ENCODE measurements at places on chromosomes 16 and 17.

GRCh38 chr16:29789775-29790182 is 772 bp upstream of the KIF22 start:
- DNase-seq: no peak

- no peak for DNase-seq
Measured at GRCh38 chr16:55035956-55036355, 105.3 kb downstream of the IRX5 start.

DNA sequence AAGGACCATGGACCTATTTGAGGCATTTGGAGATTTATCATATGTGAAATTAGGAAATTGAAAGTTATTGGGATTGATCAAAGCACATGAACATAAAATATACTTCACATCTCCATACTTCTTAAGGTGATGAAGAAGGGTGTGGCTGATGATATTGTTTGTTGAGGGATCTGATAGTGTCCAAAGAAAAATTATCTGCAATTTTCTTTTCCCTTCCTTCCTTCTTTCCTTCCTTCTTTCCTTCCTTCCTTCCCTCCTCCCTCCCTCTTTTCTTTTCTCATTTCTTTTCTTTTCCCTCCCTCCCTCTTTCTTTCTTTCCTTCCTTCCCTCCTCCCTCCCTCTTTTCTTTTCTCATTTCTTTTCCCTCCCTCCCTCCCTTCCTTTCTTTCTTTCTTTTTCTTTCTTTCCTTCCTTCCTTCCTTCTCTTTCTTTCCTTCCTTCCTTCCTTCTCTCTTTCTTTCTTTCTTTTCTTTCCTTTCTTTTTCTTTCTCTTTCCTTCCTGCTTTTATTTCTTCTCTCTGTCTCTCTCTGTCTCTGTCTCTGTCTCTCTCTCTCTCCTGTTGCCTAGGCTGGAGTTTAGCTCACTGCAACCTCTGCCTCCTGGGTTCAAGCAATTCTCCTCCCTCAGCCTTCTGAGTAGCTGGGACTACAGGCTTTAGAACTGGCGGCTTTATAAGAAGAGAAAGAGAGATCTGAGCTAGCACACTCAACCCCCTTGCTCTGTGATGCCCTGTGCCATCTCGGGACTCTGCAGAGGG is 20.9 kb upstream of the ITPRIPL2 start:
- no peak for DNase-seq

DNA sequence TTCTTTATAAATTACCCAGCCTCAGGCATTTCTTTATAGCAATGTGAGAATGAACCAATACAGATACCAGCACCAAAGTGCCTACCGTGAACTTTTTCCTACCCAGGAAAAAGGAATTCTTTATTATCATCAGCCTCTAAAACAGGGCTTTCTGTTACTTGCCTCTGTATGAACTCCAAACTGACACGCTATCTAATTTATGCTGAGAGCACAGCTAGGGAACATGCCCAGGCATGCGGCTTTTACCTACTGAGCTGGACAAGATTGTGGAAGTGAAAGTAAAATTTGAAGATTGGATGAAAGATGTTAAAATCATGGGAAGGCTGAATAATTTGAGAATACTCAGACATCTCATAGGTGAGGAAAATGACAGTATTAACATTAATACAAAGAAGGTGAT is 24.4 kb upstream of the ADCY9 start:
- no peak for DNase-seq

- no peak for DNase-seq
Measured at GRCh38 chr17:16886655-16887322, 85.1 kb downstream of the TNFRSF13B start.

- no peak for DNase-seq
Measured at GRCh38 chr17:51850201-51850600, 308.3 kb downstream of the CA10 start.

DNA sequence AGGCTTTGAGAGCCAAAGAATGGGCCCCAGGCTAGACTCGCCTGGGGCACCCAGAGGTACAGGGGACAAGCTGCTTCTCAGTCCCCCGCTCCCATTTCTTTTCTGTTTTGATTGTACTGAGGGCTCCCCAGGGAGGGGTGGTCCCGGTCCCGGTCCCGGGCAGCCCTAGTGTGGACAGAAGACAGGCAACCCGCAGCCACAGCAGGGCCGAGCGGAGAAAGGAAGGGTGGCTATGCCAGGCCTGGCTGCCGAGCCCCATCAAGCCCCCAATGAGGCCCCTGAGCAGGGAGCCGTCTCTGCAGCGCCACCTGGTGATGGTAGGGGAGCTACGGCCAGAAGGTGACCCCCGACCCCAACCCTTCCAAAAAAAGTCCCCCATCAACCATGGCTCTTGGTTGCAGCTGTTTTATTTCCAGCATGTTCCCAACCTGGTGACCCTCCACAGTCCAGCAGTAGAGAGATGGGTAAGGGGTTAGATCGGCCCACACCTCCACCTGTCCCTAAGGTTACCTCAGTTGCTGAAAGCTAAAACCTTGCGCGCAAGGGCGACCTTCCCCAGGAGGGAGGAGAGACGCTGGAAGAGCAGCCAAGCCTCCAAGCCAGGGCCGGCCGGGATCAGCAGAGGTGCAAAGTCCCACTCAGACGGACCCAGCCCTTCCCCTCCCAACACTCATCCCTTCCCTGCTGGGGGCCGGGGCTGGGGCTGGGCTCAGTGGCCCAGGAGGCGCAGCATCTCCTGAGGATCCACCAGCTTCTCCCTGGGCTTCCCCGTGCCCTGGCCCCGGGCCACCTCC is 2.6 kb upstream of the GRIN2C start:
- peak; percentile 84 for DNase-seq

DNA sequence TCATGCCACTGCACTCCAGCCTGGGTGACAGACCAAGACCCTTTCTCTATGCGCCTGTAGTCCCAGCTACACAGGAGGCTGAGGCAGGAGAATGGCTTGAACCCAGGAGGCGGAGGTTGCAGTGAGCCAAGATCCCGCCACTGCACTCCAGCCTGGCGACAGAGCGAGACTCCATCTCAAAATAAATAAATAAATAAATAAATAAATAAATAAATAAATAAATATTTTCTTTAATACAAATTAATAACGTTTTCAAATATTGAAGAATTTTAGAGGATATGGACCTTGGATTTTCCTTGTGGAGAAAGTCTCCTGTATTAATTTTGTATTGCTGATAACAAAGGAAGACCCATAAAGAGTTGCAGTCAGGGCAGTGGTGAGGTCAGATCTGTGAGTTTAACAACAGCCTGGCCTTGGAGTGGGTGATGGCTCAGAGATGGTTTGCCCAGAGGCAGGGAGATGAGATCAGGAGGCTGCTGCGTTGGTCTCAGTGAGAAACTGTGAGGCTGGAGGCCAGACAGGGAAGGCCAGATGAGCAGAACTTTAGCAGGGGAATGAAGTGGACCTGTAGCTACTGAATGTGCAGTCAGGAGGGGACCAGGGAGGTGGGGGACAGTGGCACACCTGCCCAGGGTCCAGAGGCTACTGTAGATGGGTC is 4.4 kb upstream of the ASGR1 start:
- no peak for DNase-seq

- no peak for DNase-seq
Measured at GRCh38 chr17:82751171-82751570, 694 bp upstream of the TBCD start.

- DNase-seq: no peak
Measured at GRCh38 chr16:9357829-9358228, 266.4 kb downstream of the HAPSTR1 start.

GRCh38 chr16:64872101-64872500 is 249.8 kb downstream of the CDH11 start:
- DNase-seq: no peak

- DNase-seq: peak; percentile 73
Measured at GRCh38 chr17:49213399-49213798, 2.9 kb downstream of the ABI3 start.

GRCh38 chr17:79976451-79976850 is 59.2 kb downstream of the TBC1D16 start:
- DNase-seq: no peak

GRCh38 chr16:852451-853185 is 52.1 kb upstream of the GNG13 start:
- DNase-seq: no peak

DNA sequence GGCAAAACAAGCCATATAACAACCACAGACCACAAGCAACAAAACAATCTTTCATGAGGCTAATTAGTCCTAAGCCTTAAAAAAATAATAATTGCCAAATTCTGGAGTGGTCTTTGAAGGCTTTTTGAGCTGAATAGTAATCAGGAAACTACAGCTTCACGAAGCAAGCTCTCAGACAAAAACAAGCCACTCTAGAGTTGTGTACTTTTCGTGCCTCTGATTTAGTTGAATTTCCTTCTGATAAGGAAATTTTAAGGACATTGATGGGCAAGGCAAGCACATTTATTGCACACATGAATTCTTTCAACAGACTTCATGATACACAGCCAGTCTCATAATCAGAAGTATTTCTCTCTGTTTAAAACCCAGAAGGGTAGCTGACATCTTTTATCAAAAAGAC is 130.8 kb upstream of the IRX3 start:
- DNase-seq: no peak

DNA sequence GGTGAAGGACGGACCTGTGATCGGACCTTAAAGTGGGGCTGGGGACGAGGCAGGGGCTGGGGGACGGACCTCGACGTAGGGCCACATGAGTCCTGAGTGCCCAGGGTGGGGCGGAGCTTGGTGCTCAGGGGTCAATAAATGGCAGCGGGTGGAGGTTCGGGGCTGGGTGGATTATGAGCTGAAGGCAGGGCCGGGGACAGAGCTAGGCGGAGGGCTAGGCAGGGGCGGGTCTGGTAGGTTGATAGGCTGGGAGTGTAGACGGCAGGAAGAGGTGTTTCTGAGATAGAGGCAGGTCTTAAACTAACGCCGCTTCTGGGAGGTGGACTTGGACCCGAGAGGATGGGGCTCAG is 733 bp downstream of the CHRNB1 start:
- peak; percentile 53 for DNase-seq

DNA sequence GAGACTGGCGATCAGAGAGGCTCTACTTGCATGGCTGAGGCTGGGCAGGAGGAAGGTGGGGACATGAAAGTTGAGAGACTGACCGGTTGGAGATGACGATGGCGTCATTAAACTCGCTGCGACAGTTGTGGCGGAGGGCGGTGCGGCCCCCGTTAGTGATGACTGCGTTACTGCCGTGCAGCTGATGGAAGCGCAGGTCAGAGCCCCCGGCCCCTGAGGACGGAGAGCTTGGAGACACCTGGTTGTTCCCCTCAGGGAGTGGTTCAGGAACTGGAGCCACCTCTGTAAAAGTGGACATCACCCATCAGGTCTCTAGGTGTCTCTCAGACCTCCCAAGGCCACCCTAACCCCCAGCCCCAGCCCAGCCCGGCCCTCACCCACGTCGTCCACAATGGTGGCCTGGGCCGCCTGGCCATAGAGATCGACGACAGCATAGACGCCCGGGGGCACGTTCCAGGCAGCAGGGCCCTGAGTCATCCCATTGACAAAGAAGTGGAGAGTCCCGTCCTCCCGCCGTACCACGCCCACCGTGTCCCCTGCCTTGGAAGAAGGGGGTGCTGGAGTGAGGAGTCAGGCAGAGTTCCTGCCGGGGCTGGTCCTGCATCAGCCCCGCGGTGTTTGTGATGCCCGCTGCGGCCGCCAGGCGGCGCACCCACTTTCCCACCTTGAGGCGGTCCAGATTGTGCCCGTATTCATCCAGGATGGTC is 5.3 kb downstream of the NEURL4 start:
- peak; percentile 75 for DNase-seq

DNA sequence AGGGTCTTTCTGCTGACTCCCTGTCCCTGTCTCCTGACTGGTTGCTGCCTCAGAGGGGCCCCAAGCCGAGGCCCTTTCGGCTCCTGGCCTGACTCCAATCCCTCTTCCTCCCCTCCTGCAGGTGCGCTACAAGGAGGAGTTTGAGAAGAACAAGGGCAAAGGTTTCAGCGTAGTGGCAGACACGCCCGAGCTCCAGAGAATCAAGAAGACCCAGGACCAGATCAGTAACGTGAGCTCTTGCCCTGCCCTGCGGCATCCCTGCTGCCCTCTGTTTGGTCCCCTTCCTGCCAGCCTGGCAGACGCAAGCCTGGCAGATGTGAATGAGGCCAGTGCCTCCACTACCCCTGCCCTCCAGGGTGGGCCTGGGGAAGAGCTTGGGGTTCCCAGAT is 27.1 kb upstream of the LASP1NB start:
- DNase-seq: no peak

GRCh38 chr17:28029044-28029443 is 13.4 kb upstream of the NLK start:
- no peak for DNase-seq

GRCh38 chr17:42354956-42355843 is 33.0 kb downstream of the STAT3 start:
- no peak for DNase-seq

DNA sequence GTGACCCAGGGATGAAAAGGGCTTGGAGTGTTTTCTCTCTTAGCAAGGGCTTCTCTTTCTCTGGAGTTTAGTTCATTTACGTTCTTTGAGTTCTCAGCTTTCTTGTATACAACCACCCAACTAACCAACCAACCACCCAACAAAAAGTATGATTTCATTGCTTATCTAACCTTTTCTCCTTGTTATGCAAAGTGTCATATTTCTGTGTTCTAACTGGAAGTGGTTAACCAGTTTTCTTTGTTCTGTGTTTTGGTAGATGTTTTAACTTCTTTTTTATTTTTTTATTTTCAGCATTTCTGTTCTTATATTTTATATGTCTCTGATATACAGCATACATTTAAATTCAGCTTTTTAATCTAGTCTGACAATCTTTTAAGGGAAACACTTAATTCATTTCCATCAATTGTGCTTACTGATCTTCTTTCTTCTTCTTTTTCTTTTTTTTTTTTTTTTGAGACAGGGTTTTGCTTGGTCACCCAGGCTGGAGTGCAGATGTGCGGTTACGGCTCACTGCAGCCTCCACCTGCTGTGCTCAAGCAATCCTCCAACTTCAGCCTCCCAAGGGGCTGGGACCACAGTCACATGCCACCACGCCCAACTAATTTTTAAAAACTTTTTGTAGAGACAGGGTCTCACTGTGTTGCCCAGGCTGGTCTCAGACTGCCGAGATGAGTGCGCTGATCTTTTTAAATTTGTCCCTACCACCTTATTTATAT is 29.6 kb downstream of the NLK start:
- peak; percentile 56 for DNase-seq

- peak; percentile 34 for DNase-seq
Measured at GRCh38 chr16:275041-275641, 603 bp downstream of the RGS11 start.

GRCh38 chr16:57132470-57132869 is 40.1 kb downstream of the CPNE2 start:
- DNase-seq: no peak

DNA sequence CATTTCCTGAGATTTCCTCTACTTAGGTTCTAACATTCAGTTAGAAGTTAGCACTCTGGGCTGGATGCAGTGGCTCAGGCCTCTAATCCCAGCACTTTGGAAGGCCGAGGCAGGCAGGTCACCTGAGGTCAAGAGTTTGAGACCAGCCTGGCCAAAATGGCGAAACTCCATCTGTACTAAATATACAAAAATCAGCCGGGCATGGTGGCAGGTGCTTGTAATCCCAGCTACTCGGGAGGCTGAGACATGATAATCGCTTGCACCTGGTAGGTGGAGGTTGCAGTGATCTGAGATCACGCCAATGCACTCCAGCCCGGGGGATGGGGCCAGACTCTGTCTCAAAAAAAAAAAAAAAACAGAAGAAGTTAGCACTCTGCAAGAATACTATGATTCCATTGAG is 1430.9 kb downstream of the CDH11 start:
- DNase-seq: no peak
